ENCODE measurements at places on chromosomes 16 and 17.
A peak's percentile ranks its signal among the peaks of the same experiment; 100 is the strongest.

DNA sequence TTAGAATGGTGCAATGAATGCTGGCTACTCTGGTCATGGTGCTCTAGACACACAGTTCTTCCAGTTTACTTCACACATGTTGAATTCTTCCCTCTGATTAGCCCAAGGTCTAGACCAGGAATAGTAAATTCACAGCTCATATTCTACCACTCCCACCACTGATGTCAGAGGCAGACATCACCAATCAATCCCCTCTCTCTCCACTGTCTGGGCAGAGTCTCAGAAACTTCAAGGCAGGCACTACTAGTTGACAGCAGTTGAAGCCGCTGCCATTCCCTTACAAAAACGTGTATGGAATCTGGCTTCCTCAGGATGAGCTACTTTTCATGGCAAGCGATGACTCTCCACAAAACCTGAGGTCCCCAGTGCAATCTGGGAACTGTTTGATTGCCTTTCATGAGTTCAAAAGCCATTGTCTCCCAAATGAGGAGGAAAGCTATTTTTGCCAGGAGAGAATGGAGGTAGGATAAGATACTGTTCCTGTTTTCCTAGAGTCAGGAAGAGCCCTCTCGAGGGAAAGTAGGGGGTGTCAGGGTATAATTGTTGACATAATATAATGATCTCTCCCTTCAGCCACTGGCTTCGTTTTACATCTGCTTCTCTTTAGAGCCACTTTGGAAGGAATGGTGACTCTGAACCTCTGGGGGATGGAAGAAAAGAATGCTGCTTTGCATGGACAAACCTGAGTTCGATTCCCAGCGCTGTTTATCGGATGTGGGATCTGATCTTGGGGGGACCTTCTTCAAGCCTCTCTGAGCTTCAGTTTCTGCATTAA, 90.0 kb downstream of the FOXL1 start:
- no peak for DNase-seq

GRCh38 chr17:79558091-79558900, 52.6 kb downstream of the RBFOX3 start:
- no peak for DNase-seq

- DNase-seq = no peak
These were observed 42.9 kb upstream of the TNRC6C start for GRCh38 chr17:77915594-77916021.

GRCh38 chr16:78105517-78105916, 6.1 kb downstream of the WWOX start:
- DNase-seq = no peak

DNA sequence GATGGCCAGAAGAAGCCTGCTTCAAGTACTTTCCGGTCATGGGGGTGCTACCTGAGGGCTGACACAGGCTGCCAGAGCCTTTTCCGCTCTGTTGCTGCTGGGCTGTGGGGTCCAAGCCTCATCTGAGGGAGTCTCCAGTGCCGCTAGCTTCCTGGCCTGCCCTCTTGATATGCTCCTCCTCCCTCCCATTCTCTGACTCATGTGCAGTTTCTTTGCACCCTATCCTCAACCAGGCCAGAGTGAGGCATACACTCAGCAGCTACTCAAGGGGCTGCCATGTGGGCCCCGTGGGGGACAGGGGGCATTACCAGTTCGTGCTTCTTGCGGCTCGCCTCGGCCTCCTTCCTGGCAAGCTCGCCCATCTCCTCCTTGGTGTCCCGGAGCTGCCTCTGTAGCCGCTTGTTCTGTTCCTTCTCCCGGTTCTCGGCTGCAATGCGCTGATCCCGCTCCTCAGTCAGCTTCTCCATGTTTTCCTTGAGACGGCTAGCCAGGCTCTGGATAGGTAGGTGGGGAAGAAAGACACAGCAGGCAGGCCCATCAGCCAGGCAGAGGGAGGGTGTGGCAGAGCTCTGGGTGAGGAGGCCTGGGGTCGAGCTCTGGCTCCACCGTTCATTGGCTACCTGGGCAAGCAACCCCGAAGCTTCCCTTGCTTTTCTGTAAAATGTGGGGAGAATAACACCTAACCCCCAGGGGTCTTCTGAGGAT, 43.8 kb downstream of the PIPOX start:
- DNase-seq = no peak

- no peak for DNase-seq
These were observed 47.1 kb downstream of the DNAH17 start for GRCh38 chr17:78529871-78530670.

- no peak for DNase-seq
These were observed 1.3 kb upstream of the SLC6A4 start for GRCh38 chr17:30236766-30237165.

DNA sequence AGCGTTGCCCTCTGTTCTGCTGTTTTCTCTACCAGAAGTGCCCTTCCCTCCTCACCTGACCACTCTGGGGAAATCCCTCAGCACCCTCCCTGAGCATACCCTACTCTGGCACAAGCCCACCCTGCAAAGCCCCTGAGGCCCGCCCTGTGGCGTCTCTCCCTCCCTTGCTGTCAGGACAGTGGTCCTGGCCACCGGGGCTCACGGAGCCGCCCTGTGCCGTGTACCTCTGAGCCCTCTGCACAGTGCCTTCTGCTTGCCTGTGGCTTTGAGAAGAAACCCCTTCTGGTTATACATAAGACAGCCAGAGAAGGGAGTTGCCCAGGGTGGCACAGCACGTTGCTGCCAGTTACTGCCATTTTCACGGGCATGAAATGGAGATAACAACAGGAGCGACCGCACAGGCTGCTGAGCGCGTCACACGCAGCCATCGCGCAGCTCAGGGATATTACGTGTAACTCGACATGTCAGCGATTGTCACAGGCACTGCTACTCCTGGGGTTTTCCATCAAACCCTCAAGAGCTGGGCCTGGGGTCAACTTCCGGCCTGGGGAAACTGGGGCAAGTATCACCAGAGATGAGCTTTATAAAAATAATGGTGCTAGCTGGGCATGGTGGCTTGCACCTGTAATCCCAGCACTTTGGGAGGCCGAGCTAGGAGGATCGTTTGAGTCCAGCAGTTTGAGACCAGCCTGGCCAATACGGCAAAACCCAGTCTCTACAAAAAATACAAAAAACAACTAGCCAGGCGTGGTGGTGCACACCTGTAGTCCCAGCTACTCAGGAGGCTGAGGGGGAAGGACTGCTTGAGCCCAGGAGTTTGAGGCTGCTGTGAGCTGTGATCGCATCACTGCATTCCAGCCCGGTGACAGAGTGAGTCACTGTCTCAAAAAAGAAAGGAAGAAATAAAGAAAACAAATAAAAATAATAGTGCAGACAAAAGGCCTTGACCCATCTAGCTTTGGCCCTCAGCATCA, 14.8 kb downstream of the SCGB1C2 start:
- peak; percentile 8 for DNase-seq

DNA sequence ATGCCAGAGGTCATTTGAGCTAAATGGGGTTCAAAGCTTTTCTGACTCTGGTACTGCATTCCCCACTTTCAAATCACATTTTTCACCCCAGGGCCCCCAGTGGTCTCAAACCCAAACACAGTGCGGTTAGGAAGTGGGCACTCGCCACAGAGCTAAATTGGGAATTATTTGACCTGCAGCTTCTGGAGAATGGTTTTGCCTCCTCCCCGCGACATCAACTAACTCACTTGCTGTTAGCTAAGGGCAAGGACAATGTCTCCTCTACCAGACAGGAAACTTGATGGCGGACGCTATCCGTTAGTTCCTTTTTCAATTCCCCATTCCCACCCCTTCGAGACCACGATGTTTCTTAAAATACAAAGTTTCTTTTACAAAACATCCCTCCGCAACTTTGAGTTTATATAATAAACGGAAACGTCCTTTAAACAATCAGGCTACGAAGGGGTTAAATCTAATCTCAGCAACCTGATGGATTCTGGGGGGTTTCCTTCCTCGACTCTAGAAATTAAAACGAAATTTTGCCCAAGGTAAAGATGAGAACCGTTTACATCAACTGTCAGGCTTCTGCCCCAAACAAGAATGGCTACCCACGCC, 500 bp upstream of the KAT7 start:
- no peak for DNase-seq

GRCh38 chr16:51801635-51802034, 650.6 kb upstream of the SALL1 start:
- DNase-seq = no peak

DNA sequence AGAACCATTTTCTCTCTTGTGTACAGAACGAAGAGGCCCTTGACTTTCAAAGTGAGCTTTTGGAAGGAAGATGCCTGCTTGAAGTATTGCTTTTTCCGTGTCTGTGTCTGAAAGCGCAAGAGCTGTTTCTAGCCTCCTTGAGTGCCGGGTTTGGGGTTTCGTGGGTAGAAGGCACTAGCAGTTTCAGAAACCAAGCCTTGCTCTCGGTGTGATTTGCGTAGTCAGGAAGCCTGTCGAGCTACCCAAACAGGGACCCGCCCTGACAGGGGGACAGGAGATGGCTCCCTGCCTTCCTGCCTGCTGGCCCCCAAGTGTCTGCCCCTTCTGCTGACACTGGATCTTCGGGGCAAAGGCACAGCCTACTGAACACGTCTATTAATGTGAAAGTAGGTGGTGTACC, 322.0 kb downstream of the MAF start:
- DNase-seq = no peak

DNA sequence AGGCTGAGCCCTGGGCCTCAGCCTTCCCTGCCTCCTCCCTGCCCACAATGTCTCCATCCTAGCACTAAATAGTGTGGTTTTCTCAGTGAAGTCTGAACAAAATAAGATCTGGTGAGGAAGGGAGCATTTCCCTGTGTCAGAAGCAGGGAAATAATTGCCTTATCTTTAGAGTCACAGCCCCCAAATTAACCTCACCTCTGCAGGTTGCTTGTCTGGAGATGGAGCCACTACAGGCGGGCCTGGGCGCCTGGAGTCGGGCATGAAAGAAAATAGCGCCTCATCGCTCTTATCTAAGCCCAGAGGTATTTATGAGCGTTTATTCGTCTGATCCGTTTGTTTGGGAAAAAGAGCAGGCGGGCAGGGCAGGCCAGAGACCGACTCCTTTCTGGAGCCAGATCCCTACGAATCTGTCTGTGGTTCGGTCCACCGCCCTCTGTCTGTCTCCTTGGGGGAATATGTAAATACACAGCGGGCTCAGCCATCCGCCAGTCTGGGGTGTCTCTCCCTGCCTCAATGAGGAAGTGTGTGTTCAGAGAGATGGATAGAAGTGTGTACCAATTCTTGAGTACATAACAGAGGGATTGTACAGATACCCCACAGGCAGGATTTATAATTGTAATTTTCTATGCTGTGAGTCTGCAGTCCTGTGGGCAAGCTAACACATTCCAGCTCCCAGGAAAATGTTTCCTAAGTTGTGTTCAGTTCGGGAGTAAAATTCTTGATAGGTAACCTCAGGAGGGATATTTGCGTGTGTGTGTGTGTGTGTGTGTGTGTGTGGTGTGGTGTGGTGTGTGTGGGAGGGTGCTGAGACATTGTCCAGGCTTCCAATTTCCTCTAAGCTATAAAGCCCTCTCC, 4.3 kb downstream of the HOXB6 start:
- no peak for DNase-seq

- no peak for DNase-seq
These were observed 7.3 kb downstream of the C16orf54 start for GRCh38 chr16:29738514-29738913.

DNA sequence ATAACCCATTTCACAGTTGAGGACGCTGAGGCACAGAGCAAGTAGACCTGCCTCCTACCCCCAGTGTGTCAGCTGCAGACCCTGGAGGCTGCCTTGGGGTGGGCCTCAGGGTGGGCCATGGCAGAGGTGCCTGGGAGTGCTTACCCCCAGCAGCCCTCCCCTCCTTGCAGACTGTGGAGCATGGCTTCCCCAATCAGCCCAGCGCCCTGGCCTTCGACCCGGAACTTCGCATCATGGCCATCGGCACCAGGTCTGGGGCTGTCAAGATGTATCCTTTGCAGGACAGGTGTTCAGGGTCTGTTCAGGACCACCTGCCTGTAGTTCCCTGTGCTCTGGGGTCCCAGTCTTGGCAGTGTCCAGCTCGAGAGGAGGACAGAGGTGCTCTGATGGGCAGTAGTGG, 4.3 kb downstream of the LLGL1 start:
- no peak for DNase-seq

GRCh38 chr17:62572488-62572887, 55.0 kb upstream of the MRC2 start:
- no peak for DNase-seq

DNA sequence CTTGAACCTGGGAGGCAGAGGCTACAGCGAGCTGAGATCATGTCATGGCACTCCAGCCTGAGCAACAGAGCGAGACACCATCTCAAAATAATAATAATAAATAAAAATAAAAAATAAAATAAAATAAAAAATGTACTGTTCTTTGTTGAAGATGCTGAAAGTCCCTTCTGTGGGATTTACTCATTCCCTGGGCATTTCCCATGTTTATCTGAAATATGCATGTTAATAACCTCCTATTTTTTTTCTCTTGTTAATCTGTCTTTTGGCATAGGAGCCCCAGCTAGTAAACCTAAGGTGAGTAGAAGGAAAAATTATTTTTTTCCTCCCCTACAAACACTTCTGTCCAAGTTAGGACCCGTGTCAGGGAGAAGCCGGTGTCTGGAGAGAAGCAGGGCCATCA, 34.4 kb downstream of the TMEM92 start:
- DNase-seq = peak; percentile 32

GRCh38 chr16:48064971-48065370, 90.8 kb downstream of the ABCC12 start:
- no peak for DNase-seq

- DNase-seq = no peak
These were observed 15.9 kb downstream of the PSMB3 start for GRCh38 chr17:38768417-38768816.

- no peak for DNase-seq
These were observed 13.4 kb downstream of the WFDC1 start for GRCh38 chr16:84308120-84308519.

- no peak for DNase-seq
These were observed 29.0 kb downstream of the CDK5R1 start for GRCh38 chr17:32515677-32516383.

- DNase-seq = no peak
These were observed 30.1 kb upstream of the CPNE2 start for GRCh38 chr16:57062329-57062728.

DNA sequence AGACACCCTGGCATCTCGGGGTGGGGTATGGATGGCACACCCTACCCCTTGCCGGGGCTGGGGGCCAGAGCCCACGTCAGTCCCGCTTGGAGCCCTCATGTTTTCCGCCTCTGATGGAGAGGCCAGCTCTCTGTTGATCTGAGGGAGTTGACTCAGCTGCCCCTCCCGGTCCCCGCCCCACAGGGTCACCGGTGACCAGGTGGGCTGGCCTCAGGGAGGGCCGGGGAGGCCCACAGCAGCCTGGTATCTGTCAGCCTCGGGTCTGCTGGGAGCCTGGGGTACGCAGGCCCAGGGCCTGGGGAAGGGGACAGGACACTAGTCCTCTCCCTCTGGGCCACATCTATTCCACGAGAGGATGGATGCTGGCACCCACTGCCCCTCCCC, 109.5 kb upstream of the CIBAR2 start:
- DNase-seq = no peak

GRCh38 chr17:75749545-75750389, 15.2 kb downstream of the GALK1 start:
- no peak for DNase-seq
